Urothelium cell line (cell line): ENCODE measurements at places on chromosomes 11 and 22.
A peak's percentile ranks its signal among the peaks of the same experiment; 100 is the strongest.

GRCh38 chr11:64767344-64768299 is 7.8 kb upstream of the PYGM start:
- peak; percentile 57 for DNase-seq

GRCh38 chr22:23836692-23837495 is 1.9 kb downstream of the DERL3 start:
- no peak for DNase-seq

- DNase-seq, result no peak
These were observed 5.7 kb downstream of the AMPD3 start for GRCh38 chr11:10460611-10461275.

DNA sequence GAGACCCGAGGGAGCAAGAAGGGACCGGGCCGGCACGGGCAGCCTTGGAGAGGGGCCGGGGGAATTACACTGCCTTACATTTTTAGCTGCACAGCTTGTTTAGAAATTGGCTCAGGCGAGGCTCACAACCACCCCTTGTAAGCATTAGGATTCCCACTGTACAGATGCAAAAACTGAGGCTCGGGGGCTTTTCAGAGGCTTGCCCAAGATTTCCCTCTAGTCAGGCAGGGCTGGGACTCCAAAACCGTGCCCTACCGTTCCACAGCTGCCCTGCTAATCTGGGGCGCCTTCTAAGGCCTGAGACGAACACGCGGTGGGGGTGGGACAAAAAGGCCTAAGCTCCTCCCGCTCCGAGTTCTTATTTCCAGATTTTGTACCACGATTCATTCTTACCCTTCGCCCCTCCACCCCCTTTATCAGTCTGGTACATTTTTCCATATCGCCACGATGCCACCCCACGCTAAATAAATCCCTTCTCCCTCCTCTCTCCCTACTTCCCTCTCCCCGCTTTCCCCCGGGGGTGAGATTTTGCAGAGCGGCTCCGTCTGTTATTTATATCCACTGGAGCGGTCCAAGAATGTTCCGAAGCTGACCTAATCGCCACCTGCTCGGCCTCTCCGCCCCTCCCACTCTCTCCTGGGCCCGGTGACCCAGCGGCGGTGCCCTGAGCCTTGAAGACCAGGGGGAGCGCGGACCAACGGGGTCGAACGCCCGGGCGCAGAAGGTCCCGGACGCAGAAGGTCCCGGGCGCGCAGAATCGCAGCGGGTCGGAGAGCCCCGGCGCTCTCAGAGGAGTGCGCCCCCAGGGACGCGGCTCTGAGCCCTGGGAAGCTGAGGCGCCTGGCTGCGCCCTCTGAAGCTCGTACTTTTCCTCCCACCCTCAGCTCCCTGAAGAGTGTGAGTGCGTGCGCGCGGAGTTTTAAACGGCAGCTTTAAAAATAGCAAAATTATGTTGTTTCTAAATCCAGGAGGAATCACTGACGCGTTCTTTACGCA is 764 bp upstream of the PACSIN3 start:
- DNase-seq, result peak; percentile 27

DNA sequence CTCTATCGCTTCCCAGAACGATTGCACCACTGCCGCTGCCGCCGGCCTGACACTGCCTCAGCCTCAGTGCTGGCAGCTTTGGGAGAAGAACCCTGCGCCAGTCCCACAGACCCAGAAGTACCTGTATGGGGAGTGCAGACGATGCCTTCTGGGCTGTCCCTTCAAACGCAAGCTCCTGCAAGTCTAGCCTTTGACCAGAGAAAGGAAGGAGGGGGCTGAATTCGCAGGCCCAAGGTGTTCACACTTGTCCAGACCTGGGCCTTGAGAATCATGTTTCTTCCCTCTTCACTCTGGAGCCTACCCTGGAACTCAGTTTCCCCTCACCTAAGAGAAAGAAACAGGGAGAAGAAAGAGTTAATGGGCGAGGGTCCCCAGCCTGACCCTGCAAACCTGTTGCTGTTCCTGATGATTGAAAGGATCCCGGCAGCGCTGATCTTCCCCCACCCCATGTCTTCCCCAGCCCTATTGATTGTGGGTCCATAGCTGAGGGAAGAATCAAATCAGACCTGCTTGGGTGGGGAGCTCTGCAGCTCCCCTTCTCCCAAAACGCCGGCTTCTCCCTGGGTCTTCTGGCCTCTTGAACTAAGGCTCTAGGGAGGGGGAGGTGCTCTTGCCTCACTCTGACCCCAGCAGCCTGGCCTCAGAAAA is 786 bp upstream of the MCAM start:
- DNase-seq, result no peak

- DNase-seq, result no peak
These were observed 2.0 kb upstream of the ZNF195 start for GRCh38 chr11:3380706-3381545.

- DNase-seq, result no peak
These were observed 199.2 kb upstream of the POU2AF2 start for GRCh38 chr11:111046291-111046690.

DNA sequence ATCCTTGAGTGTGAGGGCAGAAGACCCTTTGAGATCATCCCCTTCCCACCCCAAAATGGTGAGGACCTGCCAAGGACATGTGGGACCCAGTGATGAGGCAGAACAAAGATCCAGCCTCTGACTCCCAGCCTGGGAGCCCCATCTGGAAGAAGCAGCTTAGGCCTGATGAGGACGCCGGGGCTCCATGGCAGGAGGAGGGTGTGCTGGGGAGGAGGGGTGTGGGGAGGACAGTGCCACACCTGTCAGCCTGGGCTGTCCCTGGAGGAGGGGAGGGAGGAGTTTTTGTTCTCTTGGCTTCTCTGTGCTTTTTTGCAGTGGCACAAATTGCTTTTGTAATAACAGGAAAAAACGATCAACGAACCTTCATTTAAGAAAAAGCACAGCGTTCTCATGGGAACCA is 44.4 kb upstream of the DAGLA start:
- no peak for DNase-seq

GRCh38 chr22:44050766-44051355 is 26.8 kb downstream of the PARVB start:
- no peak for DNase-seq

GRCh38 chr22:24061124-24061684 is 50.1 kb downstream of the CABIN1 start:
- DNase-seq, result no peak
